Psoas muscle (tissue), 8 donors: ENCODE measurements at places on chromosomes 5 and 9. TPM values are rescaled to one million over a fixed set of nuclear protein-coding genes. Genes with fewer than 3 reads are reported as not detected.

- no peak for DNase-seq
Observed at GRCh38 chr9:126708178-126708577, 94.5 kb downstream of the LMX1B start.

DNA sequence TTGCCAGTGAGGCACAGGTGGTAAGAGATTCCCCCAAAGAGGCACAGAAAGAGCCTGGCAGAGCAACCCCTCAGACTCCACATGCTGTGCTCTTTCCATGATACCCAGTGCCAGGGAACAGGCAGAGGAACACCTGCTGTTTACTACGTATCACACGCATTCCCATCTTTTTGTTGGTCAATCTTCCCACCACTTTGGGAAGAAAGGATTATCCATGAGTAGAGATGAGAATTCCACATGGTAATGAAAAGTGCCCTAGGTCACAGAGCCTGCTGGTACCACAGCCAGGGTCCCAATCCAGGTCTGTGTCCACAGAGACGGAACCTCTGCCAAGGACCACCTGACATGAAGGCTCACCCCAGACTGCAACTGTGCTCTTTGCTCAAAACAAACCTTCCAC, 86.6 kb downstream of the LHFPL2 start:
- DNase-seq, result no peak

The PKD2L2 gene
- total RNA-seq, result 1.7 TPM

The CD14 gene
- 17.6 TPM for total RNA-seq

The OCLN gene
- 0.46 TPM for total RNA-seq

The SLC25A2 gene
- total RNA-seq, result 0.19 TPM

The ADRB2 gene
- 6.0 TPM for total RNA-seq

The CENPK gene
- not detected for total RNA-seq

The MARCHF11 gene
- total RNA-seq, result not detected

DNA sequence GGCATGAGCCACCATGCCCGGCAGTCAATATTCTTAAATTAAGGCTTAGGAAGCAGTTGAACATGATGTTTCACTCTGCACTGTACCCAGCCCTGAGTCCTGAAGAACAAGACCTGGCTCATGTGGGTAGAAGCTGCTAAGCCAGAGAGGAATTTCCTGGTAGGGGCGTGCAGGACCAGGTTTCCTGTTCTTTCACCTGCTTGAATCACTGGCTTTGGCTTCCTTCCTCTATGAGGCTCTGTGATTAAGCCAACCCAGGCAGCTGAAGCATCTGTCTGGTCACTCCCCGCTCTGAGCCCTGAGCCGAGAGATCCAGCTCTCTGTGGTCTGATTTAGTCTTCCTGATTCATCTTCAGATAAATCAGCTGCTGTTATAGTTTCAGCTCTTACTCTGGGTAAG, 29.1 kb downstream of the CFAP77 start:
- no peak for DNase-seq

The CARD6 gene
- total RNA-seq, result 3.5 TPM

The CCNI2 gene
- not detected for total RNA-seq

- DNase-seq, result no peak
Observed at GRCh38 chr5:14998491-14998890, 126.9 kb upstream of the ANKH start.

The LEAP2 gene
- total RNA-seq, result 1.1 TPM

GRCh38 chr5:73433982-73434342, 14.6 kb downstream of the FOXD1 start:
- no peak for DNase-seq

GRCh38 chr9:133603135-133603927, 5.9 kb downstream of the FAM163B start:
- no peak for DNase-seq

GRCh38 chr5:120464627-120465435, 731 bp downstream of the PRR16 start:
- DNase-seq, result peak; percentile 70

GRCh38 chr5:67038817-67039603, 157.6 kb downstream of the CD180 start:
- DNase-seq, result no peak

The CLK4 gene
- 18.9 TPM for total RNA-seq

DNA sequence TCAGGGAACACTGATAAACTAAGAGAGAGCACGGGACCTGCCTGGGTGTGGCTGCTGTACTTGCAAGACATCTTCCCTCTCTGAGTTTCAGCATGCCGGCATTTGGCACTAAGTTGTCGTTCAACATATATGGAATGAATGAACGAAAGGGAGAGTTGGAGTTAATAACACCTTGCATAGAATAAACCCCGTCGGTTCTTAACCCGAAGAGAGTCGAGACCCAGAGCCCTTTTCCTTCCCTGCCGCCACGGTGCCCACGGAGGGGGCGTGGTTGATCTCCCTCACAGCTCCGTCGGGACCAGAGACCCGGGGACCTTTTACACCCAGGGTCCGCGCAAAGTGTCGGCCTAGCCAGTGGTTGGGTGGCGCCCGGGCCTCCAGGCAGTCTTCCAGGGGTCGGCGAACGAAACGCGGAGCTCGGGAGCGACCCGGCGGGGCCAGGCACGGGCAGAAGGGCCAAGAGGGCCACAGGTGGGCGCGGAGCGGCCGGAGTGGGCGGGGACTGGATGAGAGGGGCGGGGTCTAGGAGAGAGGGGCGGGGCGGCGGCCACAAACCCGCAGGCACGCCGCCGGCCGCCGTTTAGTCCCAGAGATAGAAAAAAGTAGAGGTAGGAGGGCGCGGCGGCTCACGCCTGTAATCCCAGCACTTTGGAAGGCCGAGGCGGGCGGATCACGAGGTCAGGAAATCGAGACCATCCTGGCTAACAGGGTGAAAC, 735 bp upstream of the RPL26L1 start:
- DNase-seq, result peak; percentile 66

- DNase-seq, result no peak
Observed at GRCh38 chr5:107820429-107820828, 149.7 kb upstream of the EFNA5 start.

DNA sequence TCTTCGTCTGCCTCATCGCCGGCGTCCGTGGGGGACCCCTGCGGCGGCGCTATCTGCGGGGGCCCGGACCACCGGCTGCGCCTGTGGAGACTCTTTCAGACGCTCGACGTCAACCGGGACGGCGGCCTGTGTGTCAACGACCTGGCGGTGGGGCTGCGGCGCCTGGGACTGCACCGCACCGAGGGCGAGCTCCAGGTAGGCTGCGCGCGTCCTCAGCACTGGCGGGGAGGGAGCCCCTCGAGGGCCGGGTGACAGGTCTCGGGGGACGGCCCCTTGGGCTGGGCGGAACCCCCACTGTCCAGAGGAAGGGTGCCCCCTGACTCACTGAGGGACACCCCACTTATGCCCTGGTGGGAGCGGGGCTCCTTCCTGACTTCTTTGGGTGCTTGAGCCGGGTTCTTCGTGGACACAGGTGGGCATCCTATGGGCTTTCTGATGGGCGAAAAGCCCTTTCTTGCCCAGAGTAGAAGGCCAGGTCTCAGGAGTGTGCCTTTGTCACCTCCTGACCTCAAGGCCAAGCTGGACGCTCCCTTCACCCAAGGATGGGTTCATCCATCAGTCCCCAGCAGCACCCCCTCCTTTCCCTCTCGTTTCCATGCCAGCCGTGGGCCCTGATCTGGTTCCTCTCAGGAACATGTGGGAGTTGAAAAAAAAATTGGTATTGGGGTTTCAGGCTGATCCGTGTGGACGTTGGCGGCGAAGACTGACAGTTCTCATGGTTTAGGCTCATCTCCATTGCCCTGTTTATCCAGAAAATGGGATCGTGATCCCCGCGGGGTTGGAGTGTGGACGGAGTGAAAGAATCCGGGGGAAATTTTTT, 564 bp downstream of the SLC25A25 start:
- no peak for DNase-seq

DNA sequence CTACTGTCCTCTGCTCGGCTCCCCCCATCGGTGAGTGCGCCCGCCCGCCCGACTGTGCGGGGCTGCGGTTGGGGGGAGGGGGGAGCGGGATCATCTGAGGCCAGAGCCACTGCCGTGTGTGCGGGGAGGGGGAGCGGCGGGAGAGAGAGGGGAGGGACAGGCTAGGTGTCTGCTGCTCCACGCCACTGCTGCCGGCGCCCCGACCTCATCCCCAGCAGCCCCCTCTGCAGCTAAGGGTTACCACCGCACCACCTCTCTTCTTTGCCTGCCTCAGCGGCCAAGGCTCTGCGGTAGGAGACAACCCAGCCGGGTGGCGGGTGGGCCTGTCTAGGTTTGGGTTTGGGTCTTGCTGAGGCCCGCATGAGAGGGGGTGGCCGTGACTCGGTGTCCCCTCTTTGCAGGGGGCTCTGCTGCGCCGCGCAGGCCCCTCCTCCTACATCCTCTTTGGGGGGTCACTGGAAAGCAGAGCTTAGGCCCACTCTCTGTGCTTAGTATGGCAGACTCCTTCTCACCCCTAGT, 670 bp upstream of the PURA start:
- peak; percentile 24 for DNase-seq

- peak; percentile 64 for DNase-seq
Observed at GRCh38 chr5:95620870-95621838, 1.3 kb downstream of the GPR150 start.

The CCDC192 gene
- not detected for total RNA-seq

- DNase-seq, result peak; percentile 63
Observed at GRCh38 chr9:107422189-107423185, 67.1 kb downstream of the KLF4 start.

- DNase-seq, result no peak
Observed at GRCh38 chr5:115151208-115151805, 18.4 kb downstream of the TRIM36 start.

GRCh38 chr5:176743136-176743861, 67.1 kb upstream of the UNC5A start:
- no peak for DNase-seq

DNA sequence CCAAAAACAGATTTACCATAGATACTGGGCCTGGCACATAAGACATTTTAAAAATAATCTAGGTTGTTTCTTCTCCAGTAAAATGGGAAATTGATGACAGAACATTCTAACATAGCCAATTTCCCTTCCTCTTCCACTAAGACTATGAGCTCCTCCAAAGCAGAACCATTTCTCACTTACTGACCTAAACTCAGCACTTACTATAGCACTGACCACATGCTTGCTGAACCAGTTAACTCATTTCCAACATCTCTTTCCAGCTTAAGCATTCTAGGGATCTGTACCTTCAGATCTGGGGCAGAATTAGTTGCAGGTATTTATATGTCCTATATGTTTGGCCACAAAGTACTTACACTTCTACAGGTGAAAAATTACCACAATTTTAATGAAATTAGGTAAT, 58.9 kb downstream of the TTC39B start:
- DNase-seq, result no peak

The NR5A1 gene
- total RNA-seq, result not detected

- DNase-seq, result no peak
Observed at GRCh38 chr9:89120704-89121103, 57.9 kb downstream of the SHC3 start.

- no peak for DNase-seq
Observed at GRCh38 chr9:91180240-91180929, 181.3 kb downstream of the AUH start.

GRCh38 chr5:6522331-6522730, 73.7 kb downstream of the UBE2QL1 start:
- DNase-seq, result no peak

DNA sequence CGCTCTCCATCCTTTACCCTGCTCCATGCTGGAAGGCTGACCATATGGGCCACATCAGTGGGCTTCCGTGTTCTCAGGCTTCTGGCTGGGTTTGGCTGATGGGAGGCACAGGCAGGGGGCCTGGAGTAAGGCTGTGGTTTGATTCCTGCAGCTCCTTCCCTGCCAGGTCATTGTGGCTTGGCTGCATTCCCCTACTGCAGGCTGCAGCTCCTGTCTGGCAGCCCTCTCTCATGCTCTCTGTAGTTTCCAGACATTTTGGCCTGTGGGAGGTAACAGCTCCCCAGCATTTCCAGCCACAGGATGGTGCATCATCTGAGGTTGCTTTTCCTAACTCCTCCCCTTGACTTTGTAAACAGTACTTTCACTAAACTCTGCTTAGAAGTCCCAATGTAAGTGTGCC, 102.0 kb upstream of the PTPN3 start:
- no peak for DNase-seq

GRCh38 chr5:54646356-54647101, 129.0 kb downstream of the SNX18 start:
- peak; percentile 72 for DNase-seq

GRCh38 chr5:132410451-132411303, 41.2 kb downstream of the SLC22A5 start:
- DNase-seq, result peak; percentile 87

DNA sequence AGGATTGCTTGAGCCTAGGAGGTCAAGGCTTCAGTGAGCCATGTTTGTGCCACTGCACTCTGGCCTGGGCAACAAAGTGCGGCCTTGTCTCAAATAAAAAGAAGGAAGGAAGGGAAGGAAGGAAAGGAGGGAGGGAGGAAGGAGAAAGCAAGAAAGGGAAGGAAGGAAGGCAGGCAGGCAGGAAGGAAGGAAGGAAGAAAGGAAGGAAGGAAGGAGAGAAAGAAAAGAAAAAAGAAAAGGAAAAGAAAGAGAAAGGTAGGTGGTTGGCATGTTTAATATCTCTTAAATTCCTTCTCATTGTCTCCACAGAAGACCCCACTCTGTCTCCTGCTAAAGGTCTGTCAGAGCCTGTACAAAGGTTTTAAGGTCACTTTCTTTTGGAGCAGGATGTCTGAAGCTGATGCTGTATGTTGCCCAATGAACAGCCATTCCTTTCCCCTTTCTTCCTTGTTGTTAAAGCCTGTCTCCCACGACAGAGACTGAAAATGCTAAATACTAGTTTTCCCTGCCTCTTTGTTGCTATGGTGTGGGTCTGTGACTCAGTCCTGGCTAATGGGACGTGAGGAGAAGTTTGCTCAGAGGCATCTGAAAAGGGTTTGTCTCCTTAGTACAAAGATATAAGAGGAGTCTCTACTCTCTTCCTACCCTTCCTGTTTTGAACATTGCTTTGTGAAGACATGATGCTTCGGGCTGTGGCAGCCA, 213.3 kb downstream of the PCSK1 start:
- no peak for DNase-seq

The PITX1 gene
- total RNA-seq, result 42.7 TPM

DNA sequence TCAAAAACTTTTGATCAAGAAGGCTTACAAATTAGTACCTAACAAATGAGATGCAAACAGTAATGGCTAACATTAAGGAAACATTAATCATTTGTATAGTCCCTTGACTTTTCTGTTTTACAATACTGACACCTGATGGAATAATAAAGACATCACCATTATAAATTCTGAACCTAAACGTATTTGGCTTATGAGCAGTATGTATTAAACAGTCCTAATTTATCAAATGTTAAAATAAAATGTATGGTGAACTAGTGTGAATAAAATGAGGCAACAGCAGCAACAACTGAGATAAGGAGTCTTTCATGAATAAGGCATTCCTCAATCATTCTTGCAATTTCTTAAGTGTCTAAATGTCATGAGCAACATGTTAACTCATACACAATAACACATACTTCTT, 6.0 kb downstream of the PUM3 start:
- no peak for DNase-seq
